ENCODE measurements at places on chromosomes 1 and 21.

- no peak for DNase-seq
Observed at GRCh38 chr1:110424699-110425611, 17.5 kb upstream of the LAMTOR5 start.

GRCh38 chr1:172177849-172178248, 242.6 kb upstream of the C1orf105 start:
- no peak for DNase-seq

- no peak for DNase-seq
Observed at GRCh38 chr1:115717541-115717940, 51.0 kb downstream of the CASQ2 start.

DNA sequence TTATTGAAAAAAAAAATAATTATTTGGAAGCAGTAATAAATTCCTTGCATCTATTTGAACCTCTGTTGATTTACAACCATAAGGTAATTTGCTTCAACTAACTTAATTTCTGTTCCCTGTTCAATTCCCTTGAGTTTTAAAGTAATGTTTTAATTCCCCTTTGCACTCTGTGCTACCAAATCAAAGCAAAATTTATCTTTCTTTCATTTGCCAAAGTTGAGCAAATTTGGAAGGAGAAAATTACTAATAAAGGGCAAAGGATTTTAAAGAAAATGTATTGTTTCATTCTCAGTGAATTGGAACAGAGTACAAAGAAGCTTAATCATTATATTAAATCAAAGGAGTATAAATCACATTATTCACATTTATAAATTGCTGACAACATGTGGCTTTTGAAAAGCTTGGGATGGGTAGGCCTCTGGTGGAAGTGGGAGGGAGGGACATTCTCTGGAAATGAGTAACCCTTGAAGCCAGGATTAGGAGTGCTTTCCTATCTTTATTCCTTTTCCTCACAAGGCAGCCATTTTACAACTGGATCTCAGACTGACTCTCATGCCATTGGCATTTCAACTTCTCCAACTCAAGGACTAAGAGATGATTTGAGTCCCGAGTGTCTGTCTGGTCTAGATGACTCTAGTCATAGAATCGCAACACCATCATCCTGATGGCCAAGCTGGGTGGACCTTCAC, 331.6 kb upstream of the DUSP10 start:
- no peak for DNase-seq

- peak; percentile 27 for DNase-seq
Observed at GRCh38 chr1:22131875-22132486, 10.9 kb downstream of the WNT4 start.

- DNase-seq: no peak
Observed at GRCh38 chr1:36624466-36624865, 141.8 kb upstream of the CSF3R start.

DNA sequence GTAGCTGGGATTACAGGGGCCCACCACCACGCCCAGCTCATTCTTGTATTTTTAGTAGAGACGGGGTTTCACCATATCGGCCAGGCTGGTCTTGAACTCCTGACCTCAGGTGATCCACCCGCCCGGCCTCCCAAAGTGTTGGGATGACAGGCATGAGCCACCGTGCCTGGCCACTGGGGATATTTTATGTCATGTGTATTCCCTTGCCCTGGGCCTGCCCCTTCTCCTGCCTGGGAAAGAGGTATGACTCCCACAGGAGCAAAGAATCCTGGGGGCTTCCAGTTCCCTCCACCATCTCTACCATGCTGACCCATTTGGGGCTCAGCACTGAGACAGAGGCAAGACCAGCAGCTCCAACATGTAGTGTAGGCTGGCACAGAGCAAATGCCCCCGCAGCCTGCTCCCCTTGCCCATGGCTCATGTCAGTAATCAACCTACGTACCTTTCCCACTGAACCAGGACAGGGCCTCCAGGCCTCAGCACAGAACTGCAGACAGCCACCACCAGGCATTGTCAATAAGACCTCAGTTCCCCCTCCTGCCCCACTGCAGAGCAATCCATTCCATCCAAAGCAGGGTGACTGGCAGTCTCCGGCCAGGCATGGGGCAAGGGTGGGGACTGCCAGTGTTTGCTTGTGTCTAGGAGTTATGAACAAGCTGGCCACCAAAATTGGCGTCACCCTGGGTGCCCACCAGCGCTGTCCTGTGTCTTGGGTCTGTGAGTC, 35.2 kb downstream of the BMP8A start:
- DNase-seq: no peak

DNA sequence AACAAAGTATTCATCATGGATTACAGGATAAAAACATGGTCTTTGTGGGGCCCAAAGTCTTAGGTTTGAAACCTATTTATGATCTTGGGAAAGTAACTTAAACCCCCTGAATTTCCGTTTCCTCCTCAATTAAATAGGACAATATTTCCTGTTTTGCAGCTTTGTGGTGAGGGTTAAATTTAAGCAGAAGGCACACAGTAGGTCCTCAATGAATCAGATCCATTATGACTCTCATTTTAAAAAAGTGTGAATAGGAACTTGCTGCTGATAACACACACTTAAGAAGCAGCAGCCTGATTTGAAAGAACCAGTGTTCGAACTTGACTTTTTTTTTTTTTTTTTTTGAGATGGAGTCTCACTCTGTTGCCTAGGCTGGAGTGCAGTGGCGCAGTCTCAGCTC, 41.4 kb upstream of the VASH2 start:
- no peak for DNase-seq

GRCh38 chr1:112589766-112590165, 29.2 kb downstream of the ST7L start:
- no peak for DNase-seq

DNA sequence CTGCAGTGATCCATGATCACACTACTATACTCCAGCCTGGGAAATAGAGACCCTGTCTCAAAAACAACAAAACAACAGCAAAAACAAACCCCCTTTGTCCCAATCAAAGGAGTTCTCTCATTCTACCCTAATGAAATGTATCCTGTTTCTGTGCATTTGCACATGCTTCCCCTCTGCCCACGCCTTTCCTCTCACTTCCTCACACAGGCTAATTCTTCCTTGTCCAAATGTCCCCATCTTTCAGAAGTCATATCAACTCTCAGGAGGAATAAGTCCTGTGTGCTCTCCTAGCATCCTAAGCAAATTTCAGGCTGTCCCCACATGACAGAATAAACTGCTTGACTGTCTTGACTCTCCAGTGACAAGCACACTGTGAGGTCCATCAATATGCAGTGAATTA, 8.1 kb upstream of the ATP1B1 start:
- DNase-seq: no peak

GRCh38 chr1:61453111-61453961, 271.6 kb downstream of the TM2D1 start:
- peak; percentile 44 for DNase-seq

- no peak for DNase-seq
Observed at GRCh38 chr1:169119405-169119804, 12.9 kb downstream of the ATP1B1 start.

- DNase-seq: no peak
Observed at GRCh38 chr1:181255270-181255929, 166.9 kb downstream of the IER5 start.

- DNase-seq: no peak
Observed at GRCh38 chr1:181192316-181192715, 103.8 kb downstream of the IER5 start.

DNA sequence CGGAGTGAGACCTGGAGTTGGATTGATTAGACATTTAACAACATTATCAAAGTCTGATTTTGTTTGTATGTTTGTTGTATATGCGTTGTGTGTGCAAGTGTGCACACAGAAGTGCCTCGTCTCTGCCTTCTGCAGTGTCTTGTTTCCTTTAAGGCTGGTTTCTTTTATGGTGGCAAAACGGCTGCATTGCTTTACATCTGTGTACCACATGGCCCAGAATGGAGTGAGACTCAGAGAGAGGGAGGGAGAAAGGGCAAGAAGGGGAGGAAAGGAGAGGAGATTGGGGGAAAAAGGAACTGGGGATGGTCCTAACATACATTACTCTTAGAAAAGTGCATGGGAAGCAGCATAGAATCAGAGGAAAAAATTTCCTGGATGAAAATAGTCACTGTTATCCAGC, 99.7 kb upstream of the WLS start:
- DNase-seq: no peak

DNA sequence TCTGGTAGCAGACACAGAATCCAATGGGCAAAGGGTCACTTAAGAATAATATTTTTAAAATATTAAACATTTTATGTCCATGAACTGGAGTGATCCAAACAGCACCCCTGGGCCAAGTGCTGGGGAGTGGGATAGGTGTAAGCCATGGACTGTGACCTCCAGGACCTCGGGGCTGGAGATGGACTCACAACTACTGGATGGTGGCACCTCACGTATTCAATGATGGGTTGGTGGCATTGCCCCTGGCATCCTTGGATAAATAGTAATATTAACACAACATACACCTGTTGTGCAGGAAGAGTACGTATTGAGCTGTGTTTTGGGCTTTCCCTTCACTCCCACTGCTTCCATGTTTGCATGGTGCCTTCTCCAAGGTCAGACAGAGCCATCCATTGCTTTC, 39.3 kb upstream of the TENT5C start:
- DNase-seq: no peak

GRCh38 chr21:17270229-17270628, 242.6 kb upstream of the CXADR start:
- no peak for DNase-seq

GRCh38 chr1:112866981-112867380, 89.0 kb downstream of the SLC16A1 start:
- DNase-seq: no peak

DNA sequence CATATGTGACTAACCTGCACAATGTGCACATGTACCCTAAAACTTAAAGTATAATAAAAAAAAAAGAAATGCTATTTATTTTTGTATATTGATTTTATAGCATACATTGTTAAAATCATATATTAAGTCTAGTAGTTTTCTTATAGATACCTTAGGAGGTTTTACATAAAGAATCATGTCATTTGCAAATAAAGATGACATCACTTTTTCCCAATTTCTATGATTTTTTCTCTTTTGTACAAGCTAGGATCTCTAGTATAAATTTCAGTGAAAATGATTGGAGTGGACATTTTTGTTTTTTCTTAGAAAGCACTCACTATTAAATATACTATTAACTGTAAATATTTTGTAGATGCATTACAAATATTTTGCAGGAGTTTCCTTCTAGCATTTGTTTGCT, 20.5 kb upstream of the NTMT2 start:
- DNase-seq: no peak

GRCh38 chr1:103790172-103790571, 40.5 kb downstream of the AMY1C start:
- DNase-seq: no peak

DNA sequence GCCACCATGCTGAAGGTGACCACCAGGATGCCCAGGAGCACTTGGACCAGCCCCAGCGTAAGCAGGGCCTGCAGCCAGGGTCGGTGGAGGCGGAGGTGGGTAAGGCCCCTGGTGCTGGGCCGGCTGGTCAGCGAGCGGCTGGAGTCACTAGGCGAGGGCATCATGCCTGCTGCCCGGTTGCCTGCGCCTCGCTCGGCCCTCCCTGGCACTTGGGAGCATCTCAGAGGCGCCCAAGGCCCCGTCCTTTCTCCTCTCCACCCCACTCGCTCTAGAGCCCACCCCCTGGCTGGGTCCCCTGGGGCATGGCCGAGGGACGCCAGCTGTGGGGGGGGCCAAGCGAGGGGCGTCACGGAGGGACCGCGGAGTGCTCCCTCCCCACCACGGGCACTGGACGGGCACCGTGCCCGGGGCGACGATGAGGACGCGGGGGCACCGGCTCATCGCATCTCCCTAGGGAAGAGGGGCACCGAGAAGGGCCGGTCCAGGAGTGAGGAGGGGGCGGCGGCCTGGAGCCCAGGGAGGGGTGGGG, 505 bp downstream of the ENTREP3 start:
- no peak for DNase-seq

DNA sequence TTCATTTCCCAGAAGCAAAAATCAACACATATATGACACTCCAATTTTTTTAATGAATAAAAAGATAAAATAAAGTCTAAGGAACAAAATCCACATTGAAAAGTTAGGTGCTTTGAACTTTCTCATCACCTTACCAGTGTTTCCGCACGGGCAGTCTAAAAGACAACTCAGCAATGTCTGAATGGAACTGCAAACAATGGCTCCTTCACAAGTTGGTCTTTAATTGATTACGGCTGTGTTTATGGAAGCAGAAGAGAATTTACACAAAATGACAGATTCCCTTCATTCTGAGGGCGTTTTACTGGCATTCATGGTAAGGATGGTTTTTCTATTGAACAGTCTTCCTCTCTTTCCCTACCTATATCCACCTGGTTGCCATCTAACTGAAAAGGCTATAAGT, 65.0 kb upstream of the RNPC3 start:
- no peak for DNase-seq

DNA sequence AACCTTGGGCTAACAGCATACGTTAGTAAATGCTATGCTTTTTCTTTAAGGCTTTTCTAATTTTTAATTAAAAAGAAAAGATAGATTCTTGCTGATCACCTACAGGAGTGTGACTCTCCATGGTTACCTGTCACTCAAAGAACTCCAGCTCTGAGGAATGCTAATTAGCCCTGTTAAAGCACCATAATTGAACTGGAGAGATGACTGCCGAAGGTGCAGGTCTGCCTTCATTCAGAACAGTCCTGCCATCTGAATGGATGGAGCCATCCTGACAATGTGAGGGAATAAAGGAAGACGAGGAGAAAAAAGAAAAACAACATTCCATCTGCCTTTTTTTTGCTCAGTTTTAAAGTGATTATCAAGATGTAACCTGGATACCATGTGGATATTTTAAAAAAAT, 94.6 kb downstream of the ATP6V1G3 start:
- no peak for DNase-seq

DNA sequence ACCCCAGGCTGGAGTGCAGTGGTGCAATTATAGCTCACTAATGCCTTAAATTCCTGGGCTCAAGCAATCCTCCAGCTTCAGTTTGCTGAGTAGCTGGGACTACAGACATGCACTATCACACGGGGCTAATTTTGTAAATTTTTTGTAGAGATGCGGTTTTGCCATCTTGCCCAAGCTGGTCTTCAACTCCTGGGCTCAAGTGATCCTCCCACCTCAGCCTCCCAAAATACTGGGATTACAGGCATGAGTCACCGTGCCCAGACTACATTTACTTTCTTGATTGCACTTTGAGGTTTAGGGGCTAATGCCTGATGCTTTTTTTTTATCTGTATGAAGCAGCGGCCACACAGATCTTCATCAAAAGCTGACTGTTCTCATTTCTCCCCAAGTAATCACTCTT, 124.6 kb downstream of the KIF26B start:
- DNase-seq: no peak

- no peak for DNase-seq
Observed at GRCh38 chr1:55046871-55047270, 7.5 kb downstream of the PCSK9 start.

GRCh38 chr21:16216288-16216962, 486.6 kb downstream of the USP25 start:
- no peak for DNase-seq
